ENCODE measurements at places on chromosomes 6 and 20.

- DNase-seq: no peak
Measured at GRCh38 chr6:56019973-56020372, 144.6 kb upstream of the BMP5 start.

- DNase-seq: no peak
Measured at GRCh38 chr6:136517002-136517401, 33.2 kb downstream of the MAP7 start.

GRCh38 chr20:62362590-62362940 is 4.5 kb downstream of the LAMA5 start:
- no peak for DNase-seq

GRCh38 chr6:99189823-99190721 is 159.4 kb downstream of the FAXC start:
- DNase-seq: no peak

DNA sequence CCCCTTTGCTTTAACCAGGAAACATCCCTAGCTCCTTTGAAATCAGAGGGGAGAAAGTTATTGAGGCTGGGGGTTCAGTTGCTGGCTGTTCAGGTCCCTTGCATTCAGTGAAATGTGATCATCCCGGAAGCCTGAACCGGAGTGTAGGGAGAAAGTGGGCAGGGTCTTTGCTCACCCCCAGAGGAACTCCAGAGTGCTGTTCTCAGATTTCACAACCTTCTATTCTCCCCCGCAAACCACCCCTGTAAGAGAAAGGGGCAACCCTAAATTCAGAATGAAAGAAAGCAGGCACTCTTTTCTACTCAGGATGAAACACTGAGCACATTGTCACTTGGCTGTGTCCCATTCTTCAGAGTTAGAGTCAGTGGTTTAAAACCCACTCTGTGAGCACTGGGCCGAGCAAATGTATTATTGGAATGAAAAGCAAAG is 139.8 kb downstream of the KHDC1L start:
- DNase-seq: no peak

GRCh38 chr20:1973601-1974440 is 20.0 kb downstream of the PDYN start:
- no peak for DNase-seq

- DNase-seq: no peak
Measured at GRCh38 chr6:163335056-163335455, 79.5 kb upstream of the QKI start.

GRCh38 chr6:29826271-29826670 is 1.4 kb upstream of the HLA-G start:
- no peak for DNase-seq

DNA sequence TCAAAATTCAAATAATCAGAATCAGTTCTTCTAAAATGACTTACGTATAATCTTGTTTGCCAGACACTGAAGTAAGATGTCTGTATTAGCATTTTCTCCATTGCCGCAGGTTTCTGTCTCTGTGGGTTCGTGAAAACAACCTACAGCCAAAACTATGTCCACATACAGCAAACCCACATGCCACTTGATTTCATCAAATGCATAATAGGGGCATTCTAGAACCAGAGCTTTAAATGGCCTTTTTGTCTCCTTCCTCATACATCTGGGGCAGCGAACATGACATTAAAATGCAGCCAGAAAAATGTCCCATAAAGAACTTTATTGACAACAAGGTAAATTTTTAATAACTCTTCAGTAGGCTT is 90.2 kb upstream of the QKI start:
- no peak for DNase-seq

DNA sequence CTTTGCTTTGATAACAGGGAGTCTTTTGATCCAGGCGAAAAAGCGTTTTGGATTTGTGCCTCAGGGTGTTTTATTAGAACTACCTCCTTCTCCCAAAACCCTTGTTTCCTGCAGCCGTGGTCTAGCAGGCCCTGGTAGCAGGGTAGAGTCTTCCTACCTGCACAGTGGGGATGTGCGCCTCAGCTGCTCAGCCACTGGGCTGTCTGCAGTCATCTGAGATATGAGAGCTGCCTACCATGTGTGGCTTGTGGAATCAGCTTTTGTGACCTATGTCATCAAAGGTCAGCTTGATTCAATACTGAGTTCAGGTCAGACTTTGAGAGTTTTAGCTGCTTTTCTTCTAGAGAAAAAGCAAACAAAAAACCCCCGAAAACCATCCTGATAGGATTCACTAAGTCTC is 279.5 kb downstream of the CLIC5 start:
- DNase-seq: no peak

DNA sequence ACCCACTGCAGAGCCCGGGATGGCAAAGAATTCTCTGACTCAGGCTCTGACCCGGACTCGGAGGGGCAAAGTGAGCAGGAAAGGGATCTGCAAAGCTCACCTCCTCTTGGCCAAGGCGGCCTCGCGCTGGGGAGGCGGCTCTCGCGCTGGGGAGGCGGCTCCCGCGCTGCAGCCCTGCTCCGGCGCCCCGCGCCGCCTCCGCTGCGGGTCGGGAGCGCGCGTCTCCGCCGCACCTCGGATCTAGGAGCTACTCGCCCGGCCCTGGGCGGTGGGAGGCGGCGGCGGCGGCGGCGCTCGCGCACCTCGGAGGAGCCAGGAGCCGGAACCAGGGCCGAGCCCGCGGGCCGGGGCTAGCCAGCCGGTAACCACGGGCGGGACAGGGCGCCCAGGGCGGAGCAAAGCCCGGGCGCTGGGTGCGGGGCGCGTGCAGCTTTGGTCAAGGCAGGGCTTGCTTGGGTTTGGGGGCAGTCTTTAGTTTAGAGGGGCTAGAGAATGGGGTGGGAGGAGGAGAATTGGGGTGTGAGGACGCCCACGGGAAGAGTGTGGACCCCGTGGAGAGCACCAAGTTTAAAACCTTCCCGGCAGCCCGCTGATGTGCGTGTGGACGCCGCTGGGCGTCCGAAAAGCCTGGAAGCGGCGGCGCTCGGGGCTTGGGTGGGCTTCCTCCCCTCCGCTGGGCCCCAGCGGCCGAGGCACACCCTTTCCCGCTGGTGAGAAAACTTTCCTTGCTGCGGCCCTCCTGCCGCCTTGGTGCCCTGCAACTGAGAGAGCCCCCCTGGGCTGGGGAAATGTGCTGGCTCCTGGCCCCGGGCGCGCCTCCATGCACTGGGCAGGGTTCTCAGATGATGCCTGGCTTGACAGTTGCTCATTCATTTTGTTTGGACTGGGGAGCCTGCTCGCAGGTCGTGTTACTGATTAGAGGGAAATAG is at the start of gene MRAP2:
Gene MRAP2, plus strand, starts transcription at position 250 of the 929 bp plus-strand sequence. CDS start 21,547 bp downstream, outside the sequence.
- DNase-seq: no peak

DNA sequence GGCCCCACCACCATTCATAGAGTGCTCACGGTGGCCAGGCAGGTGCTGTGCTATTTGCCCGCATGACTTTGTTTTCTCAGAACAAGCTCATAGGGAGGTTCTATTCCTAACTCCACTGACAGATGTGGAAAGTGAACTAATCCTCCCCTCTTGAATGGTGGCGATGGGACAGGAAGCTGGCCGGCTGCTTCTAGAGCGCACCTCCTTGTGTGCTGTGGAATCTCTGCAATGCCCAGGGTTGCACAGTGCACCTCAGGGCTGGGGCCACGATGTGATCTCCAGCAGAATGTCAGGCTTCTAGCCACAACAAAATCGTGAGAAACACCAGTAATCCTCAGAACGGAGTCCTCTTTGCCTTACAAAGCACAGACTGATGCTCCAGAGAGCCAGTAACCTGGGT is 53.8 kb upstream of the SLC22A23 start:
- no peak for DNase-seq

DNA sequence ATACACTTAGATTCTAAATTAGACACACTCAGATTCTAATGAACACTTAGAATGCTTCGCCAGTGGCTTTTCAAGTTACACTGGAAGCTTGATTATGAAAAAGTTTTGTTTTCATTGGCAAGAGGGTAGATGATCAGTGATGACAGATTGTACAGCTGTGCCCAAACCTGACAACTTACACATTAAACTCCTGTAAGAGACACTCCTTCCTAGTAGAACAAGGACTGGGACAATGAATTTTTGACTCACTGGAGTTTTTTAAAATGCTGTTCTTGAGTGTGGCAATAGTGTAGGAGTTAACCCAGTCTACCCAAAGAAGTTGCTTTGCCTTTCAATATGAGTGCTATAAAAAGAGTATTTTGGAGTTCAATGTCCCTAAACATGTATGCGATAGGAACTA is 140.8 kb downstream of the SLC16A10 start:
- DNase-seq: no peak

DNA sequence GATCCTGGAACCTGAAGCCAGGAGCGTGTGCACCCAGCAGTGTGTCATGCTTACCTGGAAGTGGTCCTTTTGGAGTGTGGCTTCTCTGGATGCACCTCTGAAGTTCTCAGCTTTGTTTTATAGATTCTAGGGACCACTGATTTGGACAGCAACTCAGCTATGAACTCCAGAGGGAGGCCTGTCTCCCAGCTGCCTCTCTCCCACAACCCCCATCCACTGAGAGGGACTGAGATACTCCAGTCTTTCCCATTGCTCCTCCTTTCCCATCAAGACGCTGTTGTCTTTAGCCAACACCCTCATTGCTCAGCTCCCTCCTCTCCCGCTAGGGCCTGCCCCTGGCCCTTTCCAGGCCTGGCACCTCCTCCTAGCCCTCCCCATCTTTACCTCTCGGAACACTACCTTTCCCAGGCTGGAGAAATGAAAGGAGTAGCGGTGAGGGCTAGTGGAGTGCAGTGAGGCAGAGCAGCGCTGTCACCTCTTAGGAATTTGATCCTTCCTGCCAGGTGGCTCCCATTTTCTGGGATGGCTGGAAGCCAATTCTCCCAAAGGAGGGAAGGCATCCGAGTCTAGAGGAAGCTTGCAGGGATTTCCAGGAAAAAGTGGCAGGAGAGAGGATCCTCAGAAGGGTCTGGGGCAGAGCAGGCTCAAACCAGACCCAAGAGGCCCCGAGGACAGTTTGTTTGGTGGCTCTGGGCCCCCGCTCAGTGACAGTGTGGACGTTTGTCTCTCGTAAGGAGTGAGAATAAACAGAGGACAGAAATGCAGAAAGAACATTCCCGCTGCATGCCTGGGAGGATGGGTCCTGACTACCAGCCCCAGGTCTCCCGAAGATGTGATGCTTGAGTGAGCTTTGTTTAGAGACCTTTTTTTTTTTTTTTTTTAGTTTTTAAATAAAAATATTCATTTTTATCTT is at the start of gene LRRN4:
Gene LRRN4, minus strand, starts transcription at position 285 of the 913 bp plus-strand sequence. CDS start 1,261 bp downstream, outside the sequence.
- DNase-seq: no peak

GRCh38 chr6:156197513-156197912 is 579.7 kb upstream of the ARID1B start:
- no peak for DNase-seq

DNA sequence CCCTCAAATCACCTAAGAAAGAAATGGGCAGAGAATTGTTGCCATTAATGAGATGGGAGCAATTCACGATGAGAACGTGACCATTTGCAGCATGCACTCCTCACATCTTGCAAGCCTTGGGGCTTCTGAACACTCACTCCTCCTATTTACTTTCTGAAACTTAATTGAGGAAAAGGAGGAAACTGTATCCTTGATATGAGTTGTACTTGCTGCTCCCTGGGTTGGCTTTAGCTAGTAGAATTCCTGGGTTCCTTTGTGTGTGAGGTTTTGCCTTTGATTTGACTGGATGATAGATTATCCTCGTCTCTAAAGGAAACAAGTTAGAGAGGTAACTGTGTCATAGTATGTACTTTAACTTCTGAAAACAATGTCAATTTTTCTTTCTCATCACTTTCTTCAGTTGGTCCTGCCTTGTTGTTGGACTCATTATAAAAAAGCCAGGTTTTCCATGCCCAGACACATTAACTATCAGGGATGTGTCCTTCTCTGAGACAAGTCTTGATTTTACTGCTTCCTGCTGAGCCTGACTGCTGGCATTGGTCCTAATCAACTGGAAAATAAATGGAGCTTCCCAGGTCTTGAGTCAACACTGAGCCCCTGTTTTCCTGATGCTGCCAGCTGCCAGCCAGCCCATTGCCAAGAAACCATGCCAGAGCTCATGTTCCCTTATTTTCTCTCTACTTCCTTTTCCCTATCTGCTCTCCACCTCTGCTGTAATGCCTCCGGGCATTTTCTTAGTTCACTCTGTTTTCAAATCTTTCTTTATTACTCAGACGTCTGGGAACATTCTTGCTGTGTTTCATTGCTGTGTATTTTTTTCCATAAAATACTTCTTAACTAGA is 6.0 kb upstream of the MRAP2 start:
- no peak for DNase-seq

- no peak for DNase-seq
Measured at GRCh38 chr6:169591616-169592015, 110.2 kb downstream of the WDR27 start.

DNA sequence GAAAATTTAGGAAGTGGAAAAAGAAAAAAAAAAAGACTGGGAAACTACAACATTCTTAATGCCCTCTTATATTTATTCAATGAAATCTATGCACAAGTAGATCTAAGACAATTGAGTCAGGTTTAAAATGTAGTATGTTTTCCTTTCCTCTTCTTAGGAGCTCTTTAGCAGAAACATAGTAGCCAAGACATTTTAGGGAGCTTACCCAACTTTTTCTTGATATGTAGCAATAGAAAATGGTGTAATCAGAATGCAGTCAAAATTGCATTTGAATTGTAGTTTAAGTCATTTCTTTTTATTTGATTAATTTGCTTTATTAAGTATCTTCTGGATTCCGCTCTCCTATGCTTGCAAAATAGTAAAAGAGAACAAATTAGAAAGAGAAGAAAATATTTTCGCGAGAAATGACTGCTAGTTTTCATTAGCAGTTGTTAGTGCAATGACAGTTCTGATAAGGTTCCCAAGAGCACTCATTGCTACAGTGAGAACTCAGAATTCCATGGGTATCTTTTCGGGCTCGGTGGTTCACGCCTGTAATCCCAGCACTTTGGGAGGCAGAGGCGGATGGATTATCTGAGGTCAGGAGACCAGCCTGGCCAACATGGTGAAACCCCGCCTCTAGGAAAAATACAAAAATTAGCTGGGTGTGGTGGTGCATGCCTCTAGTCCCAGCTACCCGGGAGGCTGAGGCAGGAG is 52.2 kb downstream of the JARID2 start:
- DNase-seq: no peak

DNA sequence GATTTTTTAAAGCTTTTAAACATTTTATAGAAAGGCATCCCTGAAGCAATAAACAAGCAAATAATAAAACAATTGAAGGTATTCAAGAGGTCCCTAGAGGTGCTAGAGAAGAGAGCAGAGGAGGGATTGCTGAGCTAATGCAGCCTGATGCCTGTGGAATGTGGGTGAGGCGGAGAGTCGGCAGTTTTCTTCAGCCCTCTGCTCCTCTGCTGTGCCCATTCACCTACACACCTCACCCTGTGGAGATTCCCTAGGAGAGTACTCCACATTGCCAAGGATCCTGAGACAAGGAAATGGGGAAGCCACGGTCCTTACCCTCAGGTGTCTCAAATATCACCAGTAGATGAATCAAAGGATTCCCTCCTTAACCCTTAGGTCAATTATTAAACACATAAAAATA is 199.8 kb upstream of the POU3F2 start:
- DNase-seq: no peak
